EL (cell line): ENCODE measurements at places on chromosomes 5 and 9.
A peak's percentile ranks its signal among the peaks of the same experiment; 100 is the strongest.

GRCh38 chr9:73151653-73152542 is at the start of gene ANXA1:
ANXA1 (plus strand) TSS chr9:73151865; CDS start chr9:73158536, 6,671 bp downstream.
- peak; percentile 79 for DNase-seq

GRCh38 chr9:75845806-75846205 is 44.7 kb upstream of the PCSK5 start:
- DNase-seq, result no peak

- no peak for DNase-seq
Observed at GRCh38 chr5:103993031-103993430, 430.4 kb upstream of the NUDT12 start.

DNA sequence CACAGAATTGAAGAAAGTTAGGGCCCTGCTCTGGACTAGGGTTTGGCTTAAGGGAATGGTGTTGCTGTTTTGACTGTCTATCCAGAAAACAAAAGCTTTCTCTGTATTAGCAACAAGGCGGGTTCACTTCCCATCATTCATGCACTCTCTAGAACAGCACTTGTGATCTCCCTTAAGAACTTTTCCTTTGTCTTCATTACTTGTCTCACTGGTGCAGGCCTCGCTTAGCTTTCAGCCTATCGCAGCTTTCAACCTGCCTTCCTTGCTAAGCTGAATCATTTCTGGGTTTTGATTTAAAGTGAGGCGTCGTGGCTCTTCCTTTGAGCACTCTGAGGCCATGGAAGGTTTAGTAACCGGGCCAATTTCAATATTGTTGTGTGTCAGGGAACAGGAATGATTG is 35.2 kb upstream of the LPCAT1 start:
- DNase-seq, result no peak

DNA sequence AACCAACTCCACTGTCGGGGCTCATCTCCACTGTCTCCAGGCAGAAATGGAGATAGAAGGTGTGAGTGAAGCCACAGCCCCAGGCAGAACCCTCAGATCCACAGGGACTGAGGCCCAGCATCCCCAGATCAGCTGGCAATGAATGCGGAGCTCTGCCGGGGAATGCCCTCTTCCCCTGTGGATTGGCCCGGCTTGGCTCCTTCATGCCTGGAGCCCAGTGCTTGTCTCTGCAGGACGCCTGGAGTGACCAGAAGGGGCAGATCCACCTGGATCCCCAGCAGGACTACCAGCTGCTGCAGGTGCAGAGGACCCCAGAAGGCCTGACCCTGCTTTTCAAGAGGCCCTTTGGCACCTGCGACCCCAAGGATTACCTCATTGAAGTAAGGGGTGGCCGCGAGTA is 3.5 kb downstream of the DBH start:
- no peak for DNase-seq

GRCh38 chr5:90675222-90675621 is 116.6 kb downstream of the ADGRV1 start:
- DNase-seq, result no peak

GRCh38 chr5:22938362-22938761 is 85.2 kb upstream of the CDH12 start:
- no peak for DNase-seq

DNA sequence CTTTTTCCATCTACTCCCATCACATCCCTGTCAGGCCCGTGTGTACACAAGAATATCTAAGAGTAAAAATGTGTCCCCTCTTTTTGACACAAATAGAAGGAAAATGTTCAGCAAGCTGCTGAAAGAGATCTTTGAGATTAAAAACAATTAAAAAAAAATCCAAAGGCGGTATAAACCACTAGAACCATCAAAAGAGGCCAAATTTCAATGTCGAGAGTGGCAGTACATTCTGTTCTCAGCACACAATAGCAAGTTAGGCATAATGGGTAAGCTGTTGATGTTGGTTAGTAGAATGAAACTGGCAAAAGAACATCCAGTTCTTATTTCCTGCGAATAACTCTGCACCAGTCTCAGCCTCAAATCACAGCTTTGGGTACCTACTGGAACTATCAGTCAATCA is 95.2 kb upstream of the IL7R start:
- DNase-seq, result no peak
